ENCODE measurements at places on chromosomes 3 and 15. TPM values are rescaled to one million over a fixed set of nuclear protein-coding genes. Genes with fewer than 3 reads are reported as not detected.

Gene TRH
- not detected for total RNA-seq

Gene THRB
- total RNA-seq = 1.2 TPM

Gene PLIN1
- total RNA-seq = 0.04 TPM

Gene LSMEM2
- not detected for total RNA-seq

Gene GOLGA8J
- total RNA-seq = not detected

Gene TM4SF18
- 0.39 TPM for total RNA-seq

Gene RLBP1
- total RNA-seq = not detected

Gene CCDC13
- not detected for total RNA-seq

Gene LTK
- 0.21 TPM for total RNA-seq

- peak; percentile 86 for DNase-seq
These were observed 11.7 kb downstream of the ATP2C1 start for GRCh38 chr3:130905551-130905950.

- DNase-seq = no peak
These were observed 124.3 kb downstream of the TIGIT start for GRCh38 chr3:114418107-114418506.

- DNase-seq = no peak
These were observed 94.9 kb downstream of the ST6GAL1 start for GRCh38 chr3:187025254-187025655.

GRCh38 chr3:64344721-64345207, 119.5 kb upstream of the PRICKLE2 start:
- DNase-seq = peak; percentile 42

DNA sequence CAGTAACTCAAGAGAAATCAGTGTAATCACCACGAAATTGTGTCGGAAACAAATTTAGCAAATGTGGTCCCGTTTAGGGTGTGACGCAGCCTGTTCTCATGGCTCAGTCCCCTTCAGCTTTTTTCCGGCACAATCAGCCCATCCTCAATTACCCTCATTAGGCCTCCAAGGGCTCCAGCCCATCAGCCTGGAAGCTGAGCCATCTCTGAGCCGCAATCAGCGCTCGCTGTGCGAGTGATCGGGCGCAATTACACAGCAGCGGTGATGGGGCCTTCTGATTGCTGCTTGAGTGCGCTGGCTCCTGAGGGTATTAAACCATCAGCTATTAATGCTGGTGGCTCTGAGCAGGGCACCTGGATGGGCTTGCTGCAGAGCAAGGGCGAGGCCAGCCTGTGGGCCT, 55.6 kb downstream of the PLXNA1 start:
- DNase-seq = no peak

DNA sequence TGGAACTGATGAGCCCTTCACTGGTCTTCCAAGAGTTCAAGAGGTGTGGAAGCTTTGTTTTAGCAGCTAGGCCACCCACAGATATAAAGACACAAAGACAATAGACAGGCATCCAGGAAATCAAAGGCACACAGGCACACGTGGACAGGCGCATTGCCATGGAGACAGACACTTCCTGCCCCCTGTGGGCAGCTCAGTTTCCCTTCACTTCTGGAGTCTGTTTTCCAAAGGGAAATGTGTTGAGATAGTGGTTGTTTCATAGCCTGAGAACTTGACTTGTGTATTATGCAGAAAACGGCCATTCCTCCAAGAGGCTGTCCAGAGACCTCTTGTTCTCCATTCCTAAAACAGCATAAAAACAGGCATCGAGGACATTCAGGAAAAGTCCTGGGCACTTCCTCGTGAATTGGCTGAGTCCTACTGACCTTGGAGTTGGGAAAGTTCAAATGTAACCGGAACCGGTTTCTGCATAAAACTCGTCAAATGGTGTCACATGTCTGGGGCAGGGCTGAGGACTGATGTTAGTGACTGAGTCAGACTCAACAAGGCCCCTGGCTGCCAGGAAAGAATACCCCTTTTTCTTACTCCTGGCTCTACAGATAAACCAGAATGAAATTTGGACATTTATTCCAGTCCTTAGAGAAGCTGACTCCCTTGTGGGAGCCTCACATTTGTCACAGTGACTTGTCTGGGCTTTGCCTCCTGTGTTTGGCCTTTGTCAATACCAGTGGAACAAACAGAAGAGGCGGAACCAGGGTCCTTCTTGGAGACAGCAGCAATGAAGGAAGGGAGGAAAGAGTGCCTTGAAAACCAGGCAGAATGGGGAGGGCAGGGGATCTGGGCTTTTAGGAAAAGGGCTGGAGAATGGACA, 1.3 kb downstream of the ALPK3 start:
- DNase-seq = no peak

GRCh38 chr3:165192610-165193192, 3.5 kb downstream of the SLITRK3 start:
- DNase-seq = no peak

GRCh38 chr15:68552344-68552743, 26.4 kb upstream of the CORO2B start:
- DNase-seq = no peak

DNA sequence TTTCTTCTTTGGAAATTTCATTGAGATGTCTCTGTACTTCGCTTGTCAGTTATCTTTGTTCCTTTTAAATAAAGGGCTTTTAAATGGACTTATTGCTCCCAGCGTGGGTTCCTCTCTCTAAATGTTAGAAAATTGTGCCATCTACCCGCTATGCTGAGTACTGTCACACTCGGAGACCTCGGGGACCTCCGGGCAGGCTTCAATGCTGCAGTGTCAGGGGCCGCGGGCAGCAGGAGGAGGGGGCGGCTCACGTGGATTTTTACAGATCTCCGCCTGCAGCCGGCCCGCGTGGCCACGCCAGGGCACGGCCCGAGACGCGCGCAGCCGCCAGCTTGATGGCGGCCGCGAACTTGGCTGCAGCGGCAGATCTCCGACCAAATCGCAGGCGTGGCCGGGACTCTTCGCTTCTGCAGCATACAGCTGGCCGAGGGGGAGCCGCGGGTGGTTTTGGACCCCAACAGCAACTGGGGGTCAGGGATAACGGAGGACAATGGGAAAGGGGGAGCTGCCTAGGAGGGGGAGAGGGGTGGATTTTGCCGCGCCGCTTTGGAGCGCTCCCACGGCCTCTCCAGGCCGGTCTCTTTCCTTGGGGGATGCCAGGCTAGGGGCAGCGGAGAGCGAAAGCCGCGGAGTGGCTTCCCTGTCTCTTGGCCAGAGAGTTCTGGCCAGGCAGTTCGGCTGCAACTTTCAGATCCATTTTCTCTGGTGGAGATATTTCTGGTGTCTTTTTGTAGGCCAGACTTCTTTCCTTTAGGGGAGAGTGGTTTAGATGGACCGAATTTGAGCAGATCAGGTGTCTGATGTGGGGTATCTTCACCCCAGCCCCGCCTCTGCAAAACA, 15.3 kb downstream of the NR2F2 start:
- DNase-seq = peak; percentile 32

- no peak for DNase-seq
These were observed 1.3 kb downstream of the ATXN7 start for GRCh38 chr3:63864965-63865327.

GRCh38 chr15:93428150-93428549, 339.1 kb upstream of the RGMA start:
- no peak for DNase-seq

- no peak for DNase-seq
These were observed 460.5 kb downstream of the TUSC7 start for GRCh38 chr3:117170094-117170493.

Data from H4 (cell line).